ENCODE measurements at places on chromosomes 16 and 17. TPM values are rescaled to one million over a fixed set of nuclear protein-coding genes. Genes with fewer than 3 reads are reported as not detected.

GRCh38 chr17:42167807-42168206 lies 13.0 kb upstream of the RAB5C start:
- DNase-seq = no peak

The KCNH4 gene
- 0.44 TPM for total RNA-seq

DNA sequence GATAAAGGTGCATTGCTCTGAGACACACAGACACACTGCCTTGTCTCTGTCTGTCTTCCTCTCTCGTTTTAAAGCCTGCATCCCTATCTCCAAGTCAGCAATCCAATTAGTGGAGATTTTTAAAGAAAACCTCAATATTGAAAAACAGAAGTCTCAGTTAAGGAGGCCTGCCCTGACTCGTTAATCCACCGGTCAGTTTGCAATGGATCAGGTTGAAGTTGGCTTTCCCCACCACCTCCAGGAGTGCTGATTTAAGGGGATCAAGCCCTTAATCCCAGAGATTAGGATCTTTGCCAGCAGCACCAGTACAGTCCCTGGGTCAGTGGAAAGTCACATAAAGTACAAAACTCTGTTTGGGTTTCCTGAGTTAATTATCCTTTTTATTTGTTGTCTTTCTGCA lies 271.1 kb upstream of the ASIC2 start:
- no peak for DNase-seq

DNA sequence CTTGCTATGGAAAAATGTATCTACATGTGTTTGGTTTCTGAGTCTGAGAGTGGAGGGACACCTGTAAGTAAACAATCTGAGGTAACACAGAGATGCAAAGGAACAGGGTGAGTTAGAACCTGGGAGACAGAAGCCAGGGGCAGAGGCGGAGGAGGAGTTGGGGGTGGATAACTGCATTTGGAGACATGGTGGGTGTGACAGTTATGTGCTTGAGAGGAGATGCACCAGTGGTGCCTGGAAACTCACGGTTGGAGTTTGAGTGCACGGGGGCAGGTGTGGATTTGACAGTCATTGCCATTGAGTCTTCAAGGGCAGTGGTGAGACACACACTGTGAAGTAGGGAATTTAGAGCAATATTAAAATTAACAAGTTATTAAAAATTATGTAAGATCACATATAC lies 6.5 kb downstream of the NUP93 start:
- DNase-seq = no peak

GRCh38 chr17:47231866-47232265 lies 21.8 kb upstream of the ITGB3 start:
- DNase-seq = no peak

DNA sequence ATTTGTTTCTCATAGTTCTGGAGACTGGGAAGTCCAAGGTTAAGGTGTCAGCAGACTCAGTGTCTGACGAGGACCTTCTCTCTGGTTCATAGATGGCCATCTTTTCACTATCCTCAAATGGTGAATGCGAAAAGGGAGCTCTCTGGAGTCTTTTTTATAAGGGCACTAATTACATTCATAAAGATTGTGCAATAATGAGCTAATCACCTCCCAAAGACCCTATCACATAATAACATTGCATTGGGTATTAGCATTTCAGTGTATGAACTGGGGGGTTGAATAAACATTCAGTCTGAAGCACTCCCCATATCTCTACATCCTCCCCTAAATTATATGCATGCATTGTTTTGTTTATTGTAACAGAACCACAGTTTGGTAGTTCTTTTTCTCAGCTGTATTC lies 1086.5 kb downstream of the CDH11 start:
- no peak for DNase-seq

The MILR1 gene
- 0.68 TPM for total RNA-seq

DNA sequence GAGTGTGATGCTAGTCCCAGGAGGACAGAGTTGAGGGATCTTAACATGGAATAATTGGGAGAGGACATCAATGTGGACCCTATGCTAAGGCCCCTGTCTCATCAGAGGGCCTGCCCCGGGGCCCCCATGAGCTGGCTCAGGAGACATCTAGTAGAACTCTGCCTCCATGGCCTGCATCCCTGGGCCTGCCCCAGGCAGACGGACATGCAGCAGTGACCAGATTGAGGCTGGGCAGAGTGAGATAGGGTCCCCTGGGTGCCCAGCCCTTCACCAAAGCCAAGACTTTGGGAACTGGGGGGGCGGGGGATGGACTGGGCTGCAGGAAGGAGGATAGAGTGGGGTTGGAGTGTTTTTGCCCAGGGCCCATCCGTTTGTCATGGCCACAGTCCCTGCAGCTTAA lies 115.2 kb downstream of the CCDC182 start:
- DNase-seq = no peak

The KRTAP9-2 gene
- not detected for total RNA-seq

- no peak for DNase-seq
These were observed 154.4 kb downstream of the TANC2 start for GRCh38 chr17:63120406-63120805.

DNA sequence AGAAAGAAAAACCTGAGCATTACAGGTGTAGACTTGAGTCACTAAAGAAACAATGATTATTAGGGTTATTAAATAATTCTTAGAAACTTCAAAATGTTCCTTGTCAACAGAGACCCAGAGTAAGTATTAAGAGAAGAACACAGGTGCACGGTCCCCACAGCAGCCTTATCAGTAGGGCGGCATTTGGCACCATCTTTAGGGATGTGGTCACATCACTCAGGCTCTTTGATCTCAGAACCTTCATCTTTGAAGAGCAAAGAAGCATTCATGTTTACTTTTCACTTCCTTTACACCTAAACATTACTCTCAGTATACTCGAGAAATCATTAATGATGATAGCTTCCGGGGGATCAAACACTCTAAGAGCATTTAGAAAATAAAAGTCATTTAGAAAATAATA lies 928.7 kb downstream of the KCNJ2 start:
- no peak for DNase-seq

GRCh38 chr16:52621651-52622050 lies 74.7 kb upstream of the TOX3 start:
- DNase-seq = no peak

DNA sequence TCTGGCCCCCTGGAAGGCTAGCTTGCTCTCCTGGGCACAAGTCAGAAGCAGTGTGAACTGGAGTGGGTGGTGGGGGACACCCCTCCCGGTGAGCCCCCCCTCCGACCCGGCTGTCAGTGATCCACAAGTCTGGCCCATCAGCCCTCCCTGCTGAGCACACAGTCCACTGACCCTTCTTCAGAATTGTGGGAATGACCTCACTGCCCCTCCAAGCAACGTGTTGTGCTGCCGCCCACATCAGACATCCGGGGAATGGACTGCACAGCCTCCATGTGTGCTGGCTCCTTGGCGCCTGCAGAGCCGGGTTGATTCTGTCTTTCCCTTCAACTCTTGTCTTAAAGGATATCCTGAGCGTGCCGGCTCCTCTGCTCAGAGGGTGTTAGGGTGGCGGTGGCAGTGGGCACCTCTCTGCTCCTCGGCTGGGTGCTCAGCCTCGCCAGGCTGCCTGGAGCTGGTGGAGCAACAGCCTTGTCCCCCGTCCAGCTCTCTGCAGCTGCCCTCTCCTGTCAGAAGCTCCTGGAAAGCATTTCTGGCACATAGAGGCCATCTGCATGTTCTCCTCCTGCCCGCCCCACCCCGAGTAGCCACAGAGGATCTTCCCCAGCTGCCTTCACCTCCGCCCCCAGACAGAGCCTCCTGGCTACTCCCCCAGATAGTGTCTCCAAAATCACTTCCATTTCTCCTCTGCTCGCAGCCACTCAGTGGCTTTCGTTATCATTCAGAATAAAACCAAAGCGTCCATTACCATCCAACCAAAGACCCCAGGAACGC lies 19.8 kb downstream of the NPTX1 start:
- DNase-seq = no peak

GRCh38 chr17:40600486-40601046 lies 35.3 kb upstream of the CCR7 start:
- no peak for DNase-seq

GRCh38 chr17:7242717-7243452 lies 636 bp upstream of the GABARAP start:
- DNase-seq = peak; percentile 89

The ADGRG3 gene
- total RNA-seq = not detected

DNA sequence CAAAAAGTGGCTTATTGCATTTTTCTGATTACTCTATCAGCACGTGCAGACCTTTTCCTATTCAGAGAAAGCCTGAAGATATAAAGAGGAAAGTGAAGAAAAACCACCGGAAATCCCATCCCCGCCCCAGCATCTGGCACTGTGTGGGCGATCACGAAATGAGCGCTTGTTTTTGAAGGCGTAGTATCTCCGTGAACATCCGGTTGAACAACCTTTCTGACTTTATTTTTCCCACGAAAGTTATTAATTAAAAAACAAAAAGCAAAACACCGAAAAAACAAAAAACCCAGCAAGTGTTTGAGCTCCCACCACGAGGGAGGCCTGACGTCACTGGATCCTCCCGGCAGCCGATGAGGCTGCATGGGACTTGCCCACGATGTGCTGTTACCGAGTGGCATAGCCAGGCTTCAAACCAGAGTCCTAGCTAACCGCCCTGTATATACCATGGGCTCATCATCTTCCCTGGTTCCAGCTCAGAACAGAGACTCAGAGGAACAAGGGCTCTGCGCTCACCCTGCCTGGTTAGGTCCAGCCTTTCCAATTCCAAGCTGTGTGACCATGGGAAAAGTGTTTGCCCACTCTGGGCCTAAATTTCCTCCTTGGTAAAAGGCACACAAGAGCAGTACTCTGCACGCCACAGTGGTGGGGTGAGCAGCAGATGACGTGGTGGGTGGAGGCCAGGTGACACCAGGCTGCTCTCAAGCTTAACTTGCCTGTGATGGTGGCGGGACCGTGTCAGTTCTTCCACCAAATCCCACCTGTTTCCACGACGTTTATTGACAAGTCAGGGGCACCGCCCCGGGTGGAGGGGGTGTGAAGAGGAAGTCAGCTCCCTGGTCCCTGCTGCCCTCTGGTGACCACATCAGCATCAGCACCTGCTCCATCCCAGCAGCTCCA lies 34.3 kb upstream of the IL21R start:
- peak; percentile 94 for DNase-seq

GRCh38 chr16:57756424-57757325 lies 21.1 kb downstream of the KATNB1 start:
- no peak for DNase-seq

DNA sequence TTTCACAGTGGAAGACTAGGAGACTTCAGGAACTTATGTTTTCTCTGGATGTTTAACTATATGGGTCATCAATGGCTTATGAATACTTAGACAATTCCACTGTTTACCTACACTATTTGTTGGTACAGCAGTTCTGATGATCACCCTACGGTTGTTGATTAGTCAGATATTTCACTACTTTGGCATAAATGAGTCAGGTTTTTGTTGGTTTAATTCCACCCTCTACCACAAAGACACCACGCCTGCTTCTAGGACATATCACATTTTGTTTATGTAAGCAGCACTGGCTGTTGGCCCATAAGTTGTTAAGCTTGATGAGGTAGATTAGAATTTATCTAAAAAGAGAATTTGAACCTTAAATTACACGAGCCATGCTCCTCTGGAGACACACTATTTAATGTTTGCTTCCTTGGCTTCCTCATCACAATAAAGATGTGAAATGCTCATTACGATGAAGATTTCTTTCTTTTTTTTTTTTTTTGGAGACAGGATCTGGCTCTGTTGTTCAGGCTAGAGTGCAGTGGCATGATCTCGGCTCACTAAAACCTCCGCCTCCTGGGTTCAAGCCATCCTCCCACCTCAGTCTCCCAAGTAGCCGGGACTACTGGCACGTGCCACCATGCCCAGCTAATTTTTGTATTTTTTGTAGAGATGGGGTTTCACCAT lies 4.3 kb downstream of the GDE1 start:
- no peak for DNase-seq

- DNase-seq = no peak
These were observed 66.2 kb downstream of the TNFRSF13B start for GRCh38 chr17:16905593-16906191.

The C17orf78 gene
- total RNA-seq = not detected

DNA sequence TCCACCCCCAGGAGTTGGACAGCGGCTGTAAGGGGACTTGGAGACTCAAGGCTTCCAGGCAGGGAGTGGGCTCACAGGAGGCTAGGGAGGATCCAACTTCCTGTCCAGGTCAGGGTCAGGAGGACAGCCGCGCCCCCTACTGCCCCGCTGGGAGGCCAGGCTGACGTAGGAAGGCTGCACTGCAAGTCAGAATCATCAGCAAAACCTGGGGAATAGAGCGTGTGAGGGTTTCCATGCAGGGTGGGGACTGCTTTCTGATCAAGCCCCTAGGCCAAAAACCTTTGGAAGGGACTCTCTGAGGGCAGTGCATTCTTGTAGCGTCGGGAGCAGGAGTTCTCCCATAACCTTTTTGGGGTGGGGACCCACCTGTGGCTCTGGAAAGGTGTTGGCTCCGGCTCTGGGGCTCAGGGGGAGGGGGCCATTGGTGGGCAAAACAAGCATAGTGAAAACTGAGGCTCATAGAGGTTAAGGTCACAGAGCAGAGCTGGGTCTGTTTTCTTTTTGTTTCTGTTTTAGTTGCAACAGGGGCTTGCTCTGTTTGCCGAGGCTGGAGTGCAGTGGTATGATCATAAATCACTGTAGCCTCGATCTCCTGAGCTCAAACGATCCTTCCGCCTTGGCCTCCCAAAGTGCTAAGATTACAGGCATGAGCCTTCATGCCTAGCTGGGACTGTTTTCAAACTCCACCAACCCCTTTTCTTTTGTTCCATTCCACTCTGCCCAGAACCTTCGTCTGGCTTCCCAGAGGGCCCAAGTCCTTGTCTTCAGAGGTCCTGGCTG lies 22.1 kb downstream of the RAI1 start:
- DNase-seq = no peak

- DNase-seq = no peak
These were observed 395.1 kb downstream of the SEC14L1 start for GRCh38 chr17:77535892-77536291.

The KRT31 gene
- total RNA-seq = not detected

The SERPINF2 gene
- total RNA-seq = 0.08 TPM

DNA sequence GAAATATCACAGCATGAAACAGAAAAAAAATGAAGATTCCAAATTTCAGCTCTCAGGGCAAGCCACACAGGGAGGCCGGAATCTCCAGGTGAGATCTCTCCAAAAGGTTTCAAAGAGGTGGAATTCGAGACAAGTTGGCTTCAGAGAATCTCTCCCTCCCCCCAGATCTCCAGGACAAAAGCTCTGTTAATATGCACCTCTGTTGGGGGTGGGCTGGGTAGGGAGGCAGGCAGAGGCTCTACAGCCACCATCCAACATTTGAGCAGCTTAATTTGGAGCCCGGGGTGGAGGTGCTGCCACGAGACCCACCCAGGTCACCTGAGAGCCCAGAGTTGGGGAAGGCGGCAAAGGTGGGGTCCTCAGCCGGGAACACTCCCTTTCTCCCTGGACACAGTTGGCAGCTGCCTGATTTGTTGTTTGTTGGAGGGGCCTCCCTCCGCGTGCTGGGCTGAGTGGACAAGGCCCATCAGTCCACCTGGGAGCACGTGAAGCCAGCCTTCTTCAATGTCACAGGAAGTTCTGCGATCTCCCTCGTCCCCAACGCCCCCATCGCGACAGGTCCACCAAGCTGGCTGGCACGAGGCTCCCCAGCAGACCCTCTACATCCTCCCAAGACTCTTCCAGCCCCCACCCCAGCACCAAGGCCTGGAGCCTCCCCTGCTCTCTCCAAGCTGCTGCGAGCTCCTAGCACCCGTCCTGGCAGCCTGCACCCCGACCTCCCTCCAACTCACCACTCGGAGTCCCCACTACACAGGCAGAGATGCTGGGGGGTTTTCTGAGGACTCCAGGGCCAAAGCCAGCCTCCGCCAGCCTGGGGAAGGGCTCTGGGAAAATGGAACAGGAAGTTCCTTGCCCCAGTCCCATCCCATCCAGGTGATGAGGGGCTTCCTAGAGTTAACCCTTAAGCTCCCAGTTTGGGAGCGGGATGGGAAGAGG lies at the start of gene ZSCAN10:
ZSCAN10 (minus strand) TSS at position 836 of the 936 bp plus-strand sequence. CDS start 6,357 bp downstream, outside the sequence.
- no peak for DNase-seq

Measured in activated naive CD8-positive, alpha-beta T cell treated with anti-CD3 and anti-CD28 coated beads for 36 hours (primary cell).